ENCODE measurements at places on chromosomes 7 and 10.

DNA sequence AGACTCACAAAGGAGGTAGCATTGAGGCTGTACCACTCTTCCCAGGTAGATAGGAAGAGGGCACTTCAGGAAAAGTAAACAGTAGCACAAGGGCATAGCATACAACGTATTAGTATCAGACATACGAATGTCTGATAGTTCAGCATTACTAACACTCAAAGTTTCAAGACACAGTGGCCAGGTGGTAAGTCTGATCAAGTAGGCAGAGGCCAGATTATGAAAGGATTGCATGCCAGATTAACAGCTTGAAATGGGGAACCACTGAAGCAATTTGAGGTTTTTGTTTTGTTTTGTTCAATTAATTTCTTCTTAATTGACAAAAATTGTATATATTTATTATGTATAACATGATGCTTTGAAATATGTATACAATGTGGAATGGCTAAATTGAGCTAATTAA, 45.7 kb upstream of the IL6 start:
- no peak for DNase-seq

- DNase-seq = no peak
Measured at GRCh38 chr10:124224331-124225028, 131.1 kb upstream of the CHST15 start.

- no peak for DNase-seq
Measured at GRCh38 chr7:71404726-71405345, 272.9 kb downstream of the GALNT17 start.

- no peak for DNase-seq
Measured at GRCh38 chr10:22479419-22479818, 134.1 kb downstream of the SPAG6 start.

All from CD4-positive, alpha-beta T cell treated with Interleukin-4 for 4 hours (primary cell).